RPMI7951 (cell line): ENCODE measurements at places on chromosomes 11 and 22. TPM values are rescaled to one million over a fixed set of nuclear protein-coding genes. Genes with fewer than 3 reads are reported as not detected.

The UPB1 gene
- total RNA-seq, result under 0.01 TPM in 1 of 2 replicates, not detected in the other

The CHRDL2 gene
- total RNA-seq, result not detected in 2 replicates

The MLC1 gene
- not detected in 2 replicates for total RNA-seq

The OR51B2 gene
- total RNA-seq, result 0.36 TPM in 1 of 2 replicates, not detected in the other

The OR8D4 gene
- not detected in 2 replicates for total RNA-seq

The KRTAP5-8 gene
- not detected in 2 replicates for total RNA-seq

The SEPTIN3 gene
- total RNA-seq, result 0.29 and 0.36 TPM in 2 replicates

The TTC36 gene
- total RNA-seq, result not detected in 2 replicates

The GP1BB gene
- total RNA-seq, result 0.78 TPM in 1 of 2 replicates, not detected in the other

The ABCC8 gene
- not detected in 2 replicates for total RNA-seq

The RIN1 gene
- total RNA-seq, result 28.0 and 38.8 TPM in 2 replicates

The RAB30 gene
- 15.9 and 16.0 TPM in 2 replicates for total RNA-seq

The OR2D2 gene
- 0.36 TPM in 1 of 2 replicates, not detected in the other for total RNA-seq

The ACTN3 gene
- under 0.01 TPM in 1 of 2 replicates, not detected in the other for total RNA-seq

The RASSF10 gene
- total RNA-seq, result 0.12 and 0.20 TPM in 2 replicates

The TH gene
- 0.24 and 0.88 TPM in 2 replicates for total RNA-seq

The RBMXL2 gene
- 0.12 TPM in 1 of 2 replicates, not detected in the other for total RNA-seq

The PARVG gene
- total RNA-seq, result 0.48 and 0.78 TPM in 2 replicates

The FBLN1 gene
- total RNA-seq, result 1.7 and 2.1 TPM in 2 replicates

The SPINDOC gene
- 12.1 and 16.3 TPM in 2 replicates for total RNA-seq

The TMEM191C gene
- total RNA-seq, result 0.48 and 1.6 TPM in 2 replicates

The CARS1 gene
- 44.3 and 50.8 TPM in 2 replicates for total RNA-seq

The CALCA gene
- total RNA-seq, result not detected in 2 replicates

The DMC1 gene
- 0.12 and 0.20 TPM in 2 replicates for total RNA-seq

The CWF19L2 gene
- total RNA-seq, result 10.3 and 14.2 TPM in 2 replicates
